ENCODE measurements at places on chromosomes 2 and 18.

- no peak for DNase-seq
Observed at GRCh38 chr2:1022178-1022577, 71.5 kb downstream of the SNTG2 start.

DNA sequence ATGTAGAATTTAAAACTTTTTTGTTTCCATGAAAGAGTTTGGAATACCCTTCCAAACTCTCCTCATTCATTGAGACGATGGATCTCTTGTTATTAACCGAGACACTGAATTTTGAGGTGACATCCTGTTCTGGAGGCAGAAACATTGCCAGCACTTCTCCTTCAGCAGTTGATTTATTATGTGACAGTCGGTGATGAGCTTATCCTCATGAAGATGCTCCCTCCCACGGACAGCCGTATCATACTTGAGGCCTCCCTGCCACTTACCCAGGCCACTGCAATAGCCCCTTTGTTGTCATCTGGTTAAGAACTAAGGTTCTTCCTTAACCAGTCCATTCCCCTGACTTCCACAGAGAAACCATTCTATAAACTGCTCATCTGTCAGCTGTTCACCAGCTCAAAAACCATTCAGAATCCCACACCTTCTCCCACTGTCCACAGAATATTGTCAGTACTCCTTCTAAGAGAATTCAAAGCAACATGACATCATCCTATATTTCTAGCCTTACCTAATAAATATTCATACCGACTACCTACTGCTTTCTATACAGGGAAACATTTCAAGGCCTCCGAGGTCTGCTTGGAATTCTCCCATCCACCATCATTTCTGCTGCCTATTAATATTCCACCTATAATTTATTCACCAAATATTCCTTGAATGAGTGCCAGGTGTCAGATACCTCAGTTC, 139.0 kb upstream of the TRIB2 start:
- no peak for DNase-seq

DNA sequence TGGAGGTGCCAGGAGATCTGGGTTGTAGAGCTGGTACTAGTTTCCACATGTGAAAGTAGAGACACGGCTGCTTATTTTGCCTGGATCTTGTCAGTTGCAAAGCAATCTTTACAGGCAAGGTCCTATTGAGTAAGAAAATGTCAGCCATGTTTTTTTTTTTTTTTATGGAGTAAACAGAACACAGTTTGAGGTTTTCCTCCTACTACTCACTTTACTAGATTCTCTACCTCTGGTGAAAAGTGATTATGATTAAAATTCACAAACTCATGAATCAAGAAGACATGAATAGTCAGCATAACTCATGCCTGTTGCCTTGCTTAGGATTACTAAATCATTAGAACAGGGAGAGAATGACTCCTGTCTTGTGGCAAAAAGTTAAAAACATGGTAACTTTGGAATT, 70.1 kb upstream of the PNPT1 start:
- no peak for DNase-seq

DNA sequence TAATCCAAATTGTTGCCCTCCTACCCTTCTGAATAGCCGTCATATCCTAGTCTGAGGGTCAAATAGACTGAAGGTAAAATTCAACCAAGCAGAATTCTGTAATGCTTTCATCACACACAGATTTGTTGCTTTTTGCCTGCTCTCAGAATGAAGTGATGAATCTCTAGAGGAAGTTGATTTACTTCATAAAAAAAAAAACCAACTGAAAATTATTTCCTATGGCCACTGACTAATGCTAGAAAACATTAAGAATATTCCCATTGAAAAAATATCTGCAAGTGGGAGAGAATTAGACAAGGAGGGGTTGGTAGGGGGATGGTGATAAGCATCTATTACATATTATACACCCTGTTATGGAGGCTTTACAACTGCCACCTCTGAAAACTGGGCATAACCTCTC, 2.3 kb upstream of the IL1RL2 start:
- DNase-seq = no peak

DNA sequence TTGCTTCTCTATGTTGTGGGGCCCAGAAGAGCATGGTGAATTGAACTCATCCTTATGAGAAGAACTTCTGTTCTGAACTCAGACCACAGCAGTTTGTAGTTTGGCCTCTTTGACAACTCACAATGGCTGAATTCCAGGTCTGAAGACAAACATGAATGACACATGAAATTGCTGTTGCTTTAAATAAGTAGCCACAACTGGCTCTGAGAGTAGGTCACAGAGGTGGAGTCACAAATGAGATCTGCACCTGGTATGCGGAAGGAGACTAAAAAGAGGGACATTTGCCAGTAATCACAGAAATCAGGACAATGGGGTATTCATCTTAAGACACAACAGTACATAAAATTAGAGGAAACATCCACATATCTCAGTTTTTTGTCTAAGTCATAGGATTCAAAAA, 290.3 kb upstream of the MMADHC start:
- DNase-seq = no peak

DNA sequence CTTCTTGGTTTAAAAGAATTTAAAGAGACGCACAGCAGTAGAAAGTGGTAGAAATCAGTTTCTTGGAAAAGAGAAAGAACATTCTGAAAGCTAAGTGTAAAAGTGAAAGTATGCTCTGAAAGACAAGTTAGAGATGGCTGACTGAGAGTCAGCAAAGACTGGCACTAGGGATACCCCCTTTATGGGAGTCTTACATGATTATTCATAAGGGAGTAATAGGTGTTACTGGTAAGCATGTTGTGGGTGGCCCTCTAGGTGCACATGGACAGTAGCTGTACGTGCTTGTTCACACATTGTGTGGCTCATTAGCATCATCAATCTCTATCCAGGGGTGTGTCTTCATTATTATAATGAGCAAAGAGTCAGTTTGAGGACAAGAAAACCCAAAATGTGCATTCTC, 816.2 kb downstream of the CBLN2 start:
- DNase-seq = no peak

DNA sequence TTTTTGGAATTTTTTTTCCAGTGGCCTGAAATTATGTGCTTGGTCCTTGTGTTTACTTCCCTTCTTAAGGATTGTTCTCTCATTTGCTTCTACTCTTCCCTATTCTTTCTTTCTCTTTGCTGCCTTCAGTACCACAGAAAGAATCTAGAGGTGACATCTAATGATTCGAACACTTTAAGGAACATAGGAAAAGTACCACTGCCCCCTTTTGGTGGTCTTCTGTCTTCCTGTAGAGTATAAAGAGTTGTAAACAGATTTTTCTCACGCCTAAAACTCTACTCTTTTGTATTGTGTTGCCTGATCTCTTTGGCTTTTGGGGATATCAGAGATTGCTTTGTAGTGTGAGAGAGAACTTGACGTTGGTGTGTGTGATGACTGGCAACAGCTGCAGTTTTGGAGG, 7.0 kb upstream of the SCTR start:
- peak; percentile 58 for DNase-seq

DNA sequence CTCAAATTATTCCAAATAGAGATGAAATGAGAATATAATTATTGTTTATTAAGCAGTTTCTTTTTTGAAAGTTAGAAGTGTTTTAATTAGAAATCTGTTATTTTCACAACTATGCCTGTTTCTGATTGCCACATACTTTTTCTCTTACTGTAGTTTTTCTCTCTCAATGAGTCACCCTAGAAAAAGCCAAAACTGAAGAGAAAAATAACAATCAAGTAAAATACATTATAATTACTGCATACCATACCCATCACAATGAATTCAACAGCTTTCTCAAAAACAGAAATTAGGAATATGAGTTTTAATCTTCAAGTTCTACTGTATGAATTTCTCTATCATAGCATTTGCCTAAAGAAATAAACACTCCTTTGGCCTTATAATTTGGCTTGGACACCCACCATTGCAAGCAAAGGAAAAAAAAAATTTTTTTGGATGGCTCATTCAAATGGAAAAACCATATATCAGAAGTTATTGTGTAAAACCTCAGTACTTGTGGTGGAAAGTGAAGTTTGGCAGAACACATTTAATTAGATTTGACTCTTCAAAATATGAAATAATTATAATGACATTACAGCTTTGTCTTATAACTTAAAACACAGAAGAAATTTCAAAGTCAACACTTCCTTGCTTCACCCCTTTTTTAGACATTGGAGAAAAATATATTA, 138.5 kb downstream of the DYM start:
- DNase-seq = no peak

GRCh38 chr2:212692466-212692865, 153.9 kb upstream of the ERBB4 start:
- DNase-seq = no peak

GRCh38 chr2:224983712-224984554, 58.3 kb downstream of the DOCK10 start:
- DNase-seq = no peak

DNA sequence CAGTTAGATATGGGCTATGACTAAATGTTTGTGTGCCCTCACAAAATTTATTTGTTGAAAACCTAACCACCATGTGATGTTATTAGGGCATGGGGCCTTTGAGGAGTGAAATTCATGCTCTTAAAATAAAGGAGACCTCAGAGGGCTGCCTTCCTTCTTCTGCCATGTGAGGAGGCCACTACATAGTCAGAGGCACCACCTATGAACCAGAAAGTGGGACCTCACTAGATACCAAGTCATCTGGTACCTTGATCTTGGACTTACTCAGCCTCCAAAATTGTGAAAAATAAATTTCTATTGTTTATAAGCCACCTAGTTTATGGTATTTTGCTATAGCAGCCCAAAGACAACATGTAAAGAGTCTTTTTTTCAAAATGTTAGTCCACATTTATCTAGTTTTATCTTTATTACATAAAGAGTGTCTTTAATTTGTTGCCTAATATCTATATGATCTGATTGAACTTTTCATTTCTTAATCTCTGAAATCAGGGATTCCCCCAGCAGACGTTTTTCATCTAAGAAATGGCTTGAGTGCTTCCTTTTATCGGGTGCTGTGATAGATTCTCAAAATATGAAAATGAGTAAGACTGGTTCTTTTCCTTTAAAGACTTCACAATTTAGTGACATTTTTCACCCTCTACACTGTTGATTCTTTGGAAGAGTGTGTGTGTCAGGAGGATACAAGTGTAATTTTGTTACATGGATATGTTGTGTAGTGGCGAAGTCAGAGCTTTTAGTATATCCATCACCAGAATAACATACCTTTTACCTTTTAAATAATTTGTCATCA, 34.2 kb downstream of the PMS1 start:
- DNase-seq = no peak

GRCh38 chr2:8089596-8089995, 592.3 kb upstream of the ID2 start:
- no peak for DNase-seq

- no peak for DNase-seq
Observed at GRCh38 chr2:163565192-163565591, 170.6 kb downstream of the FIGN start.

DNA sequence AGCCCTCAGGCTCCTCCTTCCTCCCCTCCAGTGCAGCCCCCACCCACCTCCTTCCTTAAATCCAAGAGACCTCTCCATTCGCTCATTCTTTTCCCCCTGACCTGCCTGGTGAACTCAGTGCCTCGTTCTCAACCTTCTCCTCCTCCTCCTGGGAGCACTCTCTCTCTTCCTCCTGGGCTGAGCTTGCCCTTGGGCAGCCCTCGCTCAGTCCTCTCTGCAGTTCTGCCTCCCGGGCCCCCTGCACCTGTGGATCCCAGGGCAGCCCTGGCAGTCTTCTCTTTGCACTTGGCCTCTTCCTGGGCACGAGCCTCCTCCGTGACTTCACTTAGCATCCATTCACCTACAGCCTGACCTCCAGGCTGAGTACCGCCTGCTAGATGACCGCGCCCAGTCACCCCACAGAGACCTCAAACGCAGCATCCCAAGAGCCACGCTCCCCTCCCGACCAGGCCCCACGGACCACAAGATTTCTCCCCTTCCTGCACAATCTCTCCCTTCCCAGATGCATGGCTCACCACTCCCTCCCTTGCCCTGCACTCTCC, 58.9 kb upstream of the ID2 start:
- no peak for DNase-seq

DNA sequence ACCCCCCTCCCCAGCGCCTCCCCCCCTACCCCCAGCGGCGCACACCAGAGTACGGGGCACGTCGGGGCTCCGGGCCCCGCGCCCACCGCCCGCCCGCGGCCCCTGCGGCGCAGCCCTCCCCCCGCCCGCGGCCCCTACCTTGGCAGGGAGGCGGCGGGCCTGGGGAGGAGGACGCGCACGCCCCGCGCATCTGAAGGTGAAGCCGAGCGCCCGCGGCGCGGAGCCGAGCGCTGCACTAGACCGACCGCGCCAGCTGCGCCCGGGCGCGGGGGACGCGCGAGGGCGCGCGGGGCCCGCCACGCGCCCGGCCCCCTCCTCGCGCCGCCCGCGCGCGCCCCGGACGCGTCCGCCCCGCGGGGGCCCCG, at the start of gene ZNF516:
TSS of gene ZNF516 (minus strand) at position 237 of the 365 bp plus-strand sequence. CDS start 52,188 bp downstream, outside the sequence.
- DNase-seq = peak; percentile 78

DNA sequence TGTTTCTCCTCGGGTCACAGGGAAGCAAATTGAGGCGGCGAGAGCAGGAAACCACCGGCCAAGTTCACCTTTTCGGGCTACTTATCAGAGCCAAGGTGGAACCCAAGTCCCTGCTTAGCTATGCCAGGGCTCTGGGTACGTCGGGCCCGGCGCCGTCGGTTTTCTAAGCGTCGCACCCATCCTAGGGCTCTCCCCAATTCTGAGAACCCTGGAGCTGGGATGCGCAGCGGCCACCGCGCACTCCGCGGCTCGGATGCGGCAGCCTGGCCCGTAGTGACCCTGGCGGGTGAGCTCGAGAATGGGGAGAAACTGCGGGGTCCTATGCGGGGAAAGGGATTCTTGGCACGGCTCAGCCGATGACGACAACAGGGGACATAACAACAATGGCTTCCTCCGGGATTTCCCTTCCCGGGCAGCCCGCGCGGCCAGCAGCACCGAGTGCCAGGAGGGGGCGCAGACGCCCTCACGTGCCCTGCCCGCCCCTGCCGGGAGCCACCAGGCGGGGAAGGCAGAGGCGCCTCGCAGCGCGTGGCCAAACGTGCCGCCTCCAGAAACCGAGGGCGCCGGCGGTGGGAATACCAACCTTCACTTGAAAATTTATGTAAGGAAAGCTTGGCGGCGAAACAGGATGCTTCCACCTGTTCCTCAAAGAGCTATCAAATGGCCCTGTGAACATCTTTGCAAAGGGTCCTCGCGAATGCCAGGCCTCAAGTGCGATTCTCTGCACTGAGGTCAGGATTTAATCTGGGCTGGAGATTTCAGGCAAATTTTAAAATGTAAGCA, 2.1 kb upstream of the SLC30A3 start:
- DNase-seq = peak; percentile 98

- DNase-seq = no peak
Observed at GRCh38 chr2:233821709-233822100, 32.6 kb downstream of the HJURP start.
